ENCODE measurements at places on chromosomes 13 and 19.
A peak's percentile ranks its signal among the peaks of the same experiment; 100 is the strongest.

- peak; percentile 11 for DNase-seq
Observed at GRCh38 chr13:54415753-54416366, 1387.2 kb downstream of the OLFM4 start.

DNA sequence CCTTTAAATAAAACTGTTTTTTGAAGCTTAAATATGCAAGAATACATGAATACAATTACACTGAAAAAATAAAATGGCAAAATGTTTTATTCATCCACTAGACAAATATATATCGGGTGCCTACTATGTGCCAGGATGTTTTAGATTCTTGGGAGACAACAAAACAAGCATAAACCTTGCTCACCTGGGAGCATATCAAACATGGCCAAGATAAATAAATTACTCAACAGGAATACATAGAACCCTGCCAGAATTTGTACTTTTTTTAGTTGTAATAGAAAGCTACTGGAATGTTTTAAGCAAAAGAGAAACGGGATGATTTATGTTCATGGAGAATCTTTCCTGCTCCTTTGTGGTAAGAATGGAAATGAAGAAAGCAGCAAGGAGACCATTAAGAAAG is 2358.5 kb upstream of the PCDH20 start:
- DNase-seq, result no peak

DNA sequence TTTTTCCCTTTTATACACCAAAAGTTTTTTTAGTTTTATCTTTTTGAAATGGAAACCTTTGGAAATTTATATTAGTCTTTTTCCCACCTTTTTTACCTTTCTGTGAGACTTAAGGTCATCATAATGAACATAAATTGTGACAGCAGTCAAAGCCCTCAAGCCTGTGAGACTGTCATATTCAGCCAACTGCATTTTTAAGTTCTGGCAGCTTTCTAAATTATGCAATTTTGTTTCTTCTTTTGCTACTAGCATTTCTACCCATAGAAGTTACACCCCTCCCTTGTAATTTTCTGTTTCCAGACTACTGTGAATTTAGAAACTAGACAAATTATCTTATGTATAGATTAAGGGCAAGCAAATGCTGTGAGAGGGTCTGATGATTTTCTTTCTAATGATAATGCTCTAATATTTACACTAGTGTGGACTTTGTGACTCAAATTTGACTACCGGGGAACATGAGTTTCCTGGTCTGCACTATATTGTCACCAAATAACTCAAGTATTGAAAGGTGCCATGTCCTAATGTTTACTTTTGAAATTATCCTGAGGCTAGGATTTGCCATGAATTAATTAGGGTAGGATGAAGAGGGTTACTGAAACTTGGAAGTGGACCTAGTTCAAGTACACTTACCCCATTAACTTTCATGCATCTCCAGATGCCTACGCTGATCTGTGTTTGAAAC is 43.7 kb downstream of the FRY start:
- DNase-seq, result no peak

DNA sequence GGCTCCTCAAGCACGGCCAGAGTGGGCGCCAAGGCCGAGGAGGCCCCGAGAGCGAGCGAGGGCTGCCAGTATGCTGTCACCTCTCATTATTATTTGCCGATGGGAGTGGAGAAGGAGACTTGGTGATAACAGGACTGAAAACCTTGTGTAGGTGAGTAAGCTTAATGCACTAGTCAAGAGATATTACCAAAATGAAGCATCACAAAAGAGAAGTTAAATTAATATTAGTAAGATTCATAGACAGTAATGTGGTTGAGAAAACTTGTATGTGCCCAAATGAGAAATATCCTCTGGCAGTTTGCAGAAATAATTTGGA is 204.5 kb upstream of the SLITRK1 start:
- DNase-seq, result no peak

DNA sequence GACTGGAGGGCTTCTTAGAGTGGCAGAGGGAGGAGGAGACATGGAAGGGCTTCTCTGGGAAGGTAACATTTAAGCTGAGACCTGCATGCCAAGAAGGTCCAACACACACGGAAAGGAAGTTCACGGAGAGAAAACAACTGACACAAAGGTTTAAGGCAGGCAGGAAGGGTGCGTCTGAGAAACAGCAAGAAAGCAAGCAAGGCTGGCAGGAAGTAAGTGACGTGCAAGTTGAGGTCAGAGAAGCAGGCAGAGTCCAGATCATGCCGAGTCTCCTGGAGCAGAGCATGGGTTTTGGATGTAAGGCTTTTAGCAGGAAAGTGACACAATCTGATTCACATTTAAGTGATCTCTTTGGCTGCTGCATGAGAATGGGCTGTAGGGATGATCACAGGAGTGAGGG is 60.5 kb downstream of the ATP7B start:
- DNase-seq, result no peak

- peak; percentile 35 for DNase-seq
Observed at GRCh38 chr19:47417107-47417745, 2.1 kb downstream of the MEIS3 start.

DNA sequence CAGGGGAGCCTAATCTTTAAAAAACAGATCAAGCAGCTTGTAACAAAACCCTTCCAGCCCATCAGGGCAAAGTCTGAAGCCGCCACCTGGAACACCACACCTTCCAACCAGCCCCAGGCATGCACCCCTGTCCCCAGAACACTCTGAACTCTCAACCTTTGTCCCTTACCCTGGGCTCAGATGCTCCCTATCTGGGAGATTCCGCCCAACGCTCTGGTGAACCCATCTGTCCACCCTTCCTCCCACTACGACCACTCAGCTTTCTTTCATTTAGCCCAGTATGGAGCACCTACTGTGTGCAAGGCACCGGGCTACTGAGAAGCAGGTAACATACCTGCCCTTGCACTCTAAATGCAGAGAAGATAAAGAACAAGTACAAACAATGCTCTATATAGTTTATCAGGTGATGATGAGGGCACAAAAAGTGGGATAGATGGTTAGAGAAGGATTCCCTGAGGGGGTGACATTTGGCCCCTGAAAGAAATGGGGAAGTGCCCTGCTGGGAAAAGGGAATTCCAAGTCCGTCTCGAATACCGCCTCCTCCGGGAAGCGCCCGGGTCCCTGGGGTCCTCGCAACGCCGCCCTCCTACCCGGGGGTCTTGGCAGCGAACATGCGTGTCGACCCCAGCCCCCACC is 629 bp downstream of the PEPD start:
- peak; percentile 16 for DNase-seq

DNA sequence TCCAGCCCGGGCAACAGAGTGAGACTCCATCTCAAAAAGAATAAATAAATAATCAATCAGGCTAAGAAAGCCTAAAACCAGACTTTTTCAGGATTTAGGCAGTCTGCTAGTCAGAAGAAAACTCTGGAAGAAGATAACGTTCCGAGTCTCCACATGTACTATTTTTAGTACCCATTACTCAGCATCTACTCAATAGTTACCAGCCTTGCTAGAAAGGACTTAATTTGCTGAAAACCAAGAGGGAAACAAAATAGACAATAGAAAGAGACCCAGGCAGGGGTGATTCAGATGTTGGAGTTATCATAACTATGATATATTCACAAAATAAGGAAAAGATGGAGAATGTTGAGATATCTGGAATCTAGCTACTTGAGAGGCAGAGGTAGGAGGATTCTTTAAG is 3.6 kb upstream of the LIN7B start:
- DNase-seq, result no peak

DNA sequence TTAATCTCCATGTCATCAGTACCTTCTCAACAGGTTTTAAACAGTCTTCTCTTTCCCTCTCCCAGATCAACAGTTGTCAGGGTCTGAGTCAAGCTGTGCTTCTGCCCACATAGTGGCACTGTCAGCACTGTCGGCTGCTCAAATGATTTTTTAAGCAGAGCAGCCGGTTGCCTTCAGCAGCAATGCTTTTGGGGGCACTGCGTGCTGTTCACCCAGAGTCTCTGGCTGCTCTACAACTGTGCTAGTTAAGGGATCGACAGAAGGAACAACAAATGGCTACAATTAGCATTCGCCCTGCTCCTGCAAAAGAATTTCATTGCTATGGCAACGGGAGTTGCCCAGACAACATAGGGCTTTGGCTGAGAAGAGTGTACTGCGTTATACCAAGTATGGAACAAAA is 412.9 kb downstream of the DIAPH3 start:
- peak; percentile 90 for DNase-seq

GRCh38 chr13:21240586-21240985 is 64.1 kb downstream of the MRPL57 start:
- DNase-seq, result no peak

DNA sequence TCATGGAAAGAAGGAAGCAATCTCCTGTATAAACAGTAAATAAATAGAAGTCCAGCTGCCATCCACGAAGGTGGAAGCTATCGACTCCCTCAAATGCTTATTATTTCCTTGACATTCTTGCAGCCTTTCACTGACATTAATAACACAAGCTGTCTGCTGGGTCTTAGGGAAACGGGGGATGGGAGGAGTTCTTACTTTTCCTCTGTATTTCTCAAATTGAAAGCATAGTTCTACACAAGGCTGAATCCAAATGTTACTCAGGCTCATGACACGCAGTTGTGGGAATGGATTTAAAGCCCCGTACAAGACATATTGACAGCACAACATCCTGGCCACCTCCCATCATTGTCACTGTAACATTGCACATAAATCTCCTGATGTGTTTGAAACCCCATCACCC is 4.0 kb downstream of the SERPINE3 start:
- DNase-seq, result no peak

GRCh38 chr19:861756-862580 is 2.5 kb downstream of the CFD start:
- DNase-seq, result peak; percentile 88

DNA sequence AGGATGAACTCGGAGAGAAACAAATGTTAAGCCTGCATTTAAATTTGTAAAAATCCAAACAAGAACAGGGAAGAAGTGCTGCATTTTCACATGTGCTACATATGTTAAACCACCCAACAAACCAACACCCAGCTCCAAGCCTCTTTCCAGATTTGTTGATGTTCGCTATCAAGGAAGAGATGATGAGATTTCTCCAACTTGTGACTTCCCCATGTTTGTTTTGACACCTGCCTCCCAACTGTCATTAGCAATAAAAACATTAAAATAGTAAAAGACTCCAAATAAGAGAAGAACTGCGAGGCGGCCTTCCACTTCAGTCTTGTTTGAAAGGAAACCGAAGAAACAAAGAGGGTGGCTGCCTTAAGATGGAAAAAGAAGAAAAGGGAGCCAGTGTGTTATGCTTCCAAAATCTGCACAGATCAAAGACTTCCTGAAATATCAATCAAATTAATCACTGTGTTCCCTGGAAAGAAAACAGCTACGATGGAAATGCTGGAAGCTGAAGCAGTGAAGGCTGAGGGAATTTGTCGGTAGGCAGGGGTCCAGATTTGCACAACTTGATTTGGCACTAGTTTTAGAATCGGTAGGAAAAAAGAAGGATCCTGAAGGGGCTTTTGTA is 14.0 kb upstream of the GGACT start:
- DNase-seq, result no peak

GRCh38 chr19:43316591-43317319 is 36.7 kb upstream of the CD177 start:
- peak; percentile 91 for DNase-seq

DNA sequence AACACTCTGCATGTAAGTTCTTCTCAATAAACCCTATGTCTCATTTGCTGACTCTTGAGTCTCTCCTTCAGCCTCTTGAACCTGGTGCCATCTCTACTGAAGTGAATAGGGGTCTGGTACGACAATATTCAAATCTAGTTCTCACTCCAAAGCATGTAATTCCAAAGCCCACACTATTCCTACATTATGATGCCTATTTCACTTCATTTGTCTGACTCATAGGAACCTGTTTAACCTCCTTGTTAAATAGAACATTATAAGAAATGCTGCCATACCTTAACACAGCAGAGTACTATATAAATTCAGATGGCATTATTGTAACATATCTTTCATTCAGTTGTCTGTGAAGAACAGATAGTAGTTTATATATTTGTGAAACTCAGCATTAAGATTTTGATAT is 67.1 kb downstream of the STARD13 start:
- no peak for DNase-seq

DNA sequence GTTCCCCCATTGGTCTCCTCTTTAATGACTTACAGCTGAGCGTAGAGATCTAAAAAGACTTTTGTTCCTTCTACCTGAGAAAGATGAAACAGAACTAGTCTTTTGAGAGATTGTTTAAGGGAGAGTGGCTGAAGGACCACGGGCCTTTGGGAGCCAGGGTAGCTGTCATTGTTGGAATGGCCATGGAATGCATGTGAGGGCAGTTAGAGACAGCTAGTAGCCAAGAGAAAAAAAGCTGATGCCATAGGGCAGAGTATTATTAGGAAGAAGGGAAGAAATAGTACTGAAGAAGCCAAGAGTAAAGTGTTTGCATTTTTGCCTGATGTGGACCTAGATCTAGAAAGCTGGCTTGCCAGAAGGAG is 5.6 kb downstream of the ZNF507 start:
- no peak for DNase-seq

DNA sequence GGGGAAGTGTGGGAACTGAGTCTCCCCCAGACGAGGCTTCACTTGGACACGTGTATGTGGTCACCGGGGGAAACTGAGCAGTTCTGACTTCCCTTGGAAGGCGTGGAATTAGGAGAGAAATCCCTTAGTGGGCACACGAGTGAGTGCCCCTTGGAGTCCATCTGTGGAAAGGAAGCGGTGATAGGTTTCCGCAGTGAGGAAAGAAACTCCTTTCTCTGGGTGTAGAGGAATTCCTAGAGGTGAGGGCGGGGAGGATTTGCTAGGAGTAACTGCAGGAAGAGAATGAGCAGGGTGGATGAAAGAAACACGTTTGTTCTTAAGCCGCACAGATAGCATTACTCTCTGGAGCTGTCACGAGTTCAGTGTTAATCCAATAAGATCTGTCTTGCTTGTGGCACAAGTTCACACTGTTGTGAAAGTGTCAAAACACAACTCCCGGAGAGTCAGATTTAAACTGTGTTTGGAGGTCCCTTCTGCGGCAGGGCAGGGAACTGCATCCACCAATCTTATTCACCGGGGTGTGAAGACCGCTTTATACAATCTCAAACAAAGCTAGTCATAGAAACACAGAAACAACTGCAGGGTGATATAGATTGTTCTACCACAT is 1.2 kb downstream of the KL start:
- DNase-seq, result peak; percentile 54

DNA sequence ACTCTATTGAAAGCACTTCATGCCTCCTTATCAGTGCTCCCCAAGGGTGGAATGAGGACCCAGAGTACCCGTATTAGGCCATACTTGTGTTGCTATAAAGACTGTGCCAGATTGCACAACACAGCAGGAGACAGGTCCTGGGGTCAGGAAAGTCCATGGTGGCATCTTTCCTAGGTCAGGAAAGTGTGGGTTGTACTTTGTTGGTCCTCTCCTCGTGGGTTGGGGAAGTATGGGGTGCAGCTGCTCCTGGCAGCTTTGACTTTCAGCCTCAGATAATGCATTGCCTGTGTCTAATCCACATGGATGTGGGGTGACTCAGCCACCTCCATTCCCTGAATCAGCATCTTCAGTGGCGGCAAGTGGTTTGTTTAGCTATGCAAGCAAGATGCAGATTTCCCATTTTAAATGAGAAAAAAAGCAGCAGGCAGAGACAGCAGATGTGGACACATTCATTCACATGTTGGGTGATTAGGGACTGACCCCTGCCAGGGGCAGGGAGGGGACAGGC is 8.4 kb upstream of the CYP2B6 start:
- no peak for DNase-seq

Measured in neural progenitor cell (in vitro differentiated cells).